Activated gamma-delta T cell treated with Interleukin-2 at 50 U/mL for 16 hours (primary cell): ENCODE measurements at places on chromosomes 1 and 21.

DNA sequence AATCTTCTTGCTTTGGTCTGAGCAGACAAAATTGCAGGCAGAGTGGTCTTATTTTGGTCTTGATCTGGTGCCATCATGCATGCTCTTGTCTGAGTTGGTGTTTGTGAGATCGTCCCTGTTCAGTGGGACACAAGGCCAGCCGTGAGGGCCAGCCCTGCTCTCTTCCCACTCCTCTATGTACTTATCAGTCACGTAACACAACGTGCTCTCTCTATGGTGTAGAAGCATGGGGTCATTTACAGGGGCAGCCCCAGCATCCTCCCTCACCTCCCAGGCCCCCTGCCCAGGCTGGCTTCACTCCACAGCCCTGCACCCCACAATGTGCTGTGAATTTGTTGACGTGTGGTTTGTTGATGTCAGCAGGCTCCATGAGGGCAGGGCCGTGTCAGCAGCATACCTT lies 18.3 kb upstream of the UTS2 start:
- DNase-seq, result no peak

GRCh38 chr1:179002552-179003345 lies 22.9 kb upstream of the FAM20B start:
- peak; percentile 72 for DNase-seq

DNA sequence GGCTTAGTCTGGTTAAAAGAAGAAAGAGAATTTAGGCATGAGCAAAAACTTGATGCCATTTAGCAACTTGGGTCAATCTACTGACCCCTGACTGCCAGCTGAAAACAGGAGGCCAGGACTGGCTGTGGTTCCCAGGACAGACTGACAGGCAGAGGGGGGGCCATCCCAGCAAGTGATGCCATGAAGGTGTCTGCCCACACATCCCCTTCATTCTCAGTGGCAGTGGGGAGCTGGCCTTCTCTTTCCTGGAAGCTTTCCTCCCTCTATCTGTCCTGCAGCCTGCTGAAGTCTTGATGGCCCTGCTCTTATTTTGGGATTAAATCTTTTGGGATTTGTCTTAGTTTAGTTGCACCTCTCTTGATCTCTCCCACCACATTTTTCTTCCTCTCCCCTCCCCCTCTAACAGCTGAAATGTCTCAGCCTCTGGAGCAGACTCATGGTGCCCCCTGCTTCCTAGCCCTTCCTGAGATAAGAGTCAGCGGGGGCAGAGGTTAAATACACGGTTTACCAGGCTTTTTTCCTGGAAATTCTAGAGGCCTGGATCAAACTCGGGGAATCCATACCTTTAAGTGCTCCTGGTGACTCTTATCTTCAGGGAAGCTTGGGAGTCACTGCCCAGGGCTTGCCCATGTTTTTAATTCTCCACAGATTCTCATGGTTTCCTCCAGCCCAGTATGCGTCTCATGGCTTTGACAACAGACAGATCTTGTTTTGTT lies 99.5 kb upstream of the TSPAN2 start:
- no peak for DNase-seq

DNA sequence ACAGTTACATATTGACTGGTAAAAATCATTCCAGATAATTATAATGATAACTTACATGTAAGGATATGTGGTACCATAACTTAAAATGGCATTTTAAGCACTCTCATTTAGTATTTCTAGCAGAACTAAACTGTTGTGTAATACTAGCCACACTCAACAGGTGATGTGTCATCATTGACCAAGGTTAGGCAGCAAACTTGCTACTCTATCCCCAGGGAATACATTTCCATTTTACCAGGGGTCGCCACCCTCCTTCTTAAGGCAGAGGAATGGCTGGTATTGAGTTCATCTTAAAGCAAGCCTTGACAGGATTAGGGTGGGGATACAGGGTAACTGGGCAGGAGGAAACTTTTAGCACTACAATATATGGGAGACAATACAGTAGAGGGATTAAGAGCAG lies 259.8 kb upstream of the CAMK1G start:
- DNase-seq, result no peak

DNA sequence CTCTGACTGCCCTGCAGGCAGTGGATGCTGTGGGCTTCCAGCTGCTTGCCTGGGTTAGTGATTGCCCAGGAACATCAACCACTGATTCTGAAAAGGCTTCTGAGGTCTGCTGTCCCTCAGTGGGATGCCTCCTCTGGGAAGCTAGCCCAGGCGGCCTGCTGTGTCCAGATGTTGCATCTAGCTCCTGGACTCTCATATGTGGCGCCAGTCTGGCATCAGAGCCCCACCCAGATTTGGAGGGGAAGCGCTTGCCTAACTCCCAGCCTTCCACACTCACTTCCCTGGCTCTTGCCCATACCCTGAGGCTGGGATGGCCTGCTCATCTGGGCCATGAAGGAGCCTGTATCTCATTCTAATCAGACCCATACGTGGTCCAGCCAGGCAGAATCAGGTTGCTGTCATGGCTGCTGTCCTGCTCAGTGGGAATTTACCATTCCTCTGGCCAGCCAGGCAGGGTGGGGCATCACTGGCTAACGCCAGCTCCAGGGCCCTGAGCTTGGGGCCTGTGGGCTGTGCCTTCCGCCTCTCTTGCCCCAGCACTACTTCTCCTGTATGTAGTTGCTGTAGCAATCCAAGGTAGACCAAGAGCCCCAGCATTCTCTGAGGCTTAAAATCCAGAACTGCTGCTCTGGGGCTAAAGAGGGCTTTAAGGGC lies 4.1 kb downstream of the CSF1 start:
- DNase-seq, result no peak

DNA sequence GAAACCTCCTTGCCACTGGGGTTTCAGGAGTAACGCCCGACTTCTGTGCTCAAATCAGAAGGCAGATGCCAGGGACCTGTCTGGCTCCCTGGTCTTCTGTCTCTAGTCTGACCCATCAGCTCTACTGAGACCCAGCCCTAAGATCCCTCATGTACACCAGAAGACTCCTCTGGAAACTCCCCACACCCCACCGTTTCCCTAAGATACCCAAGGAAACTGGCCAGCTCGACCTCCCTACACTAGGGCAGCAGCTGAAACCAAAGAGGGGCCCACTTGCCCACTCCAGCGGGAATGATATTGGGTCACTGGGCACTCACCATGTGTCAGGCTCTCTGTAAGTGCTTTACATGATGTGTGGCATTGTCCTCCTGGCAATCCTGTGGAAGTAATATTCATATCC lies 469 bp upstream of the S100A16 start:
- DNase-seq, result no peak

- no peak for DNase-seq
Observed at GRCh38 chr1:89790592-89790991, 30.2 kb upstream of the LRRC8D start.

DNA sequence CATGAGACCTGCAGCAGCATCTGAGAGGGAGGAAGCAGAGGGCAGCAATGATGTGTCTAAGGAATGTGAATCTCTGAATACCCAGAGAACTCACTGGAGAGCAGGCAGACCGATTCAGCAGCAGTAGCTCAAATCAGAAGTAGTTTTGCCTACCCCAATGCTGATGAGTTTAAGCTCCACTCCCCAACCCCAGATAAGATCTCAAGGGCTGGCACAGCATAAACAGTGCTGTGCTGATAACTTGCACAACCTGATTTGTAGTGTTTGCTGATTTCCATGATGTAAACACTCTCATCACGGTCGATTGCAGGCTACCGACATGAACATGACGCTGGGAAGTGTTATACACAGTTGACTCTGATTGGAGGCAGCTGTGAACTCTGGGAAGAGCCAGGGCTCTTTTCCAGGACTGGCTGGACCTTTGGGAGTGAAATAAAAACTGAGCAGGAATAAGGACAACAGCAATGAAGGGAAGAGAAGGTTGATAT lies 11.2 kb upstream of the HMGCS2 start:
- no peak for DNase-seq

DNA sequence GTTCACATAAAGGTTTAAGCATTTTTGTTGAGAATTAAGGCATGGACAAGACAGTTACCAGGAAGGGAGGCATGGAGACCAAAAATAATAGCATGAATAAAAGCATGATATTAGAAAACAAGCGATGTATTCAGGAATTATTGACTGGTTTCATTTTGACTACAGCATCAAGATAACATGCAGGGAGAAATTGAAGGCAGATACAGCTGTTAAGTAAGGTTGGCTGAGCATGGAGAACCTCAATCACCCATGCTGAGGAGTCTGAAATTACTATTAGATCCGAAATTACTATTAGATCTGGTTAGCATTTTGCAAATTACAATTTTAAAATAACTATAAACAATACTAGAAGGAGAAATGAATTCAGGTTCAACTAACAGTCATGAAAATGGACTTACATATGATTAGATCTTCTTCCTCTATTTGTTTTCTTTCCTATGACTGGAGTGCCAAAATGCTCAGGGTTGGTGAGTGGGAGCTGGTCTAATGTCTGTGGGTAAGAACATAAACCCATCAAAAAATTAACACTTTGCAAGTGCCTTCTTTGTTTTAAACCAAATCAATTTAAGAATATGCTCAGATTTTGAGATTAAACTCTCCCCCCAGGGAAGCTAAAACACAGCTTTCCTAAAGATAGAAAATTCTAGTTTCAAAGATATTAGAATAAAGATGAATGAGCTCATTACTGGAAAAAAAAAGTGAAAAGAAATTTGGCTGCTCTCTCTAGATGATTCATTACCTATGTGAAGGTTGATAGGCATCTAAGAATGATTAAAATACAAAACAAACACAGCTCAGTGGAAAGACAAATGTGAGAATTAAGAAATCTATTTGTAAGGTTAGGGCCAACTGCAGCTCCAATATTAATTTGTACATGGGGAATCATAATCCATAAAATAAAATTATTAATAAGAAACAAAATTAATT lies 81.7 kb downstream of the ARID4B start:
- DNase-seq, result no peak

DNA sequence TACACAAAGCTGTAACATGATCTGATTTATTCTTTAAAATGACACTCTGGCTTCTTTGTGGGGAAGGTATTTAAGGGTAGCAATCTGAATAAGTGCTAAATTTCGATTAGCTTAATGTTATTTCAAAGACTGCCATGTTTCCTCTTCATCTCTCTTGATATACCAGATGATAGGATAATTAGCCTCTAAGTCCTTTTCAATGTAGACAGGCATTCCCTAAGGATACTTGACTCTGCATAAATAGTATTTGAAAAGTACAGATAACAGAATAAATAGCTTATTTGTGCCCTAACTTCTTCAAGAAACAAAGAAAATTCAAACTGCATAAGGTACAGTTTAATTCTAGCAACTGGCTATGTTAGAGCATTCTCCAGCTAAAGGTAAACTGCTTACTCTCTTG lies 46.2 kb downstream of the ARHGAP29 start:
- DNase-seq, result no peak

DNA sequence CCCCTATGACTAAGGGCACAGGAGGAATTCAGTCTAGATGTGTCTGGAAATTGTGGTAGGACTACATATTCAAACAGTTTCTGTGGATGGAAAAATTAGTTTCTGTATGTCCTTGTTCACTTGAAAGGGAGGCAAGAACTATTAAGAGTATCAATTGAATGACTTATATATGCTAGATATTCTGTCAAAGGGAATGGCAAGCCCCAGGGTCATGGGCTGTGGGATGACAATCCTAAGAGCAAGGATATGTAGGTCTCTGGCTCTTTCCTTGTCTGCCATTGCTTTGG lies 383.5 kb upstream of the B3GALT2 start:
- no peak for DNase-seq

DNA sequence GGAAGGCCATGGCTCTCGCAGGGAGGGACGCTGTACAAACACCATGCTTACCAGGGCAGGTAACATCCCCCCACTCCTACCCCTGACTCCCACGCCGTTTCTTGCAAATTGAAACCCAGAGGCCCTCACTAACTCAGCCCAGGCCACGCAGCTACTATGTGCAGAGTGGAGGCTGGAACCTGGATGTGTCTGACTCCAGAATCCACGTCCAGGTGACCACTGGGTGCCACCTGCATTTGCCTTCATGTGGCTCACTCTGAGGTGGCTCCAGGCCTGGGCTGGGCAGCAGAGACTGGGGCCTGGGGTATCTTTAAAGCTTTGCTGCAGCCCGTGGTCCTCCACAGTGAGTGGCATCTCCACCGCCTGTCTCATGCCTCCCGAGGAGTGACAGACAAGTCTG lies 29.6 kb upstream of the AJAP1 start:
- no peak for DNase-seq

DNA sequence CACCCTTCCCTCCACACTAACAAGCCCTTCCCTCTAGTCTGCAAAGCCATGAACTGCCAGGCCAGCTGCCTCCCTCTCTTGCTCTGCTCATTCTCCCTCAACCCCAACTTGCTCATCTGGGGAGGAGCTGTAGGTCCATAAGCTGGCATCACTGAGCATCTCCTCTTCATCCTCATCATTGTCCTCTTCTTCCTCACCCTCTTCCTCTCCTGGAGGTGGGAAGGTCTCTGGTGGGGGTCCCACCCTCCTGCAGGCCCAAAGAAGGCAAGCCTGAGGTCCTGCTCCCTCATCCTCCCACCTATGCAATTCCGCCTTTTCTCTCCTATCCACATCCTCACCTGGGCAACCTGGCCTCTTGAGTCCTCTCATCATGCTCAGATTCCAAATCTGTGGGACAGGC lies 2.7 kb downstream of the ZNF692 start:
- DNase-seq, result no peak

GRCh38 chr1:53851571-53852285 lies 13.6 kb upstream of the NDC1 start:
- DNase-seq, result no peak

GRCh38 chr1:222522105-222522915 lies 25.6 kb downstream of the HHIPL2 start:
- no peak for DNase-seq

GRCh38 chr1:94753171-94753972 lies 66.8 kb upstream of the SLC44A3 start:
- DNase-seq, result no peak

DNA sequence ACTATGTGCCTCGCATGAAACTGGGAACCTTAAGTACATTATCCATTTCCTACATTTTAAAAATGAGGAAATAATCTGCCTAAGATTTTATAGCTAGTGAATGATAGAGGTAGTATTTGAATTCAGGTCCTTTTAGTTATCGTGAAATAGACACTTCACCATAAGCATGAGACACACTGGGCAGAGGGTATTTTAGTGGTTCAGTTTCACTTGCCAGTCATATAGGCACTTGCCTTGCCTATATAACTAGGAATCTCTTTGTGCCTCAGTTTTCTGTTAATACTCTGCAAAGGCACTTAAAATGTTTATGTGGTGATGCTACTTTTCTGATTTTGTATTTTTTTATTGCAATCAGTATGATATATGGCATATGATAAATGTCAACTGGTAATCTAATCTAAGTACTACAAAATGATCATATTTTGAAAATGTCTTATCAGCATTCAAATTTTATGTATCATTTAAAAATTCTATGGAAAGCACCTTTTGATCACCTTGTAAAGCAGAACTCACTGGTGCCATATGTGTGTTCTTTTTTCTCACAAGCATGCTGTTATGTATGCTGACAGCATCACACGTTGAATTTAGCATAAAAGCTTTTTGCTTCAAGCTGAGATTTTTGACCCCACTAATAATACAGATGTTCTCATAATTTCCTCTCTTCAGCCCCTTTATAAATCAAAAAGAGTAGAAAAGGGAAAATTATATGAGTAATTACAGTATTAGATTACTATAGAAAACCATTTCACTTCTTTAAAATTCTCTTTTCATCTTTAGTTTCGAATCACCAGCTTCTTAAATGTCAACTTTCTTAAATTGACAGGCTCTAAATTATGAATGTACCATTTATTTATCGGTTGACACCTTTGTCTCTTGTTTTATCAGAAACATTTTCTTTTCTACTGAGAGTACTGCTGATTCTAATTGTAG lies 52.6 kb downstream of the RPS6KC1 start:
- no peak for DNase-seq
